ENCODE measurements at places on chromosomes 13 and 19.

GRCh38 chr13:32471187-32471922 lies 43.4 kb upstream of the N4BP2L1 start:
- peak; percentile 36 for DNase-seq

- no peak for DNase-seq
These were observed 12.5 kb downstream of the DDA1 start for GRCh38 chr19:17321655-17322489.

GRCh38 chr13:90713441-90714133 lies 633.9 kb upstream of the MIR17HG start:
- no peak for DNase-seq

DNA sequence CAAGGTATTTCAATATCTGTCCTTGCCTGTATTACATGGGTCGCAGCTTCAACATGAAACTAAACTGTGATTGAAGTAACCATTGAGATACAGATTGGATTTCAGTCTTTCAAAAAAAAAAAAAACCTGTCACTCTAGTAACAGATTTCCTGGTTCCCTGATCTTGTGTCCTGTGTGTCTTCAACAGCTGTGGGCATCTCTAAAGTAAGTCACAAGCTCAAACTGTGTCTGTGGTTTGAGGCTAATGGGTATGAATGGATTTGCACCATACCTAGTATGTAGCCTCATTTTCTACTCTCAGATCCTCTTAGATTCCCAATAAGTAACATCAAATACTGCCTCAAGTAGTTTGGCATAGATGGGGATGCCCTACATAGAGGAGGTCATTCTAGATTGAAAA lies 300.1 kb downstream of the COG6 start:
- DNase-seq: no peak

GRCh38 chr13:51803422-51804294 lies at the start of gene DHRS12:
TSS of gene DHRS12 (minus strand) at chr13:51804163. CDS start at chr13:51799659, 4,504 bp downstream.
- DNase-seq: peak; percentile 85

- no peak for DNase-seq
These were observed 71.1 kb upstream of the RGCC start for GRCh38 chr13:41386211-41386610.

DNA sequence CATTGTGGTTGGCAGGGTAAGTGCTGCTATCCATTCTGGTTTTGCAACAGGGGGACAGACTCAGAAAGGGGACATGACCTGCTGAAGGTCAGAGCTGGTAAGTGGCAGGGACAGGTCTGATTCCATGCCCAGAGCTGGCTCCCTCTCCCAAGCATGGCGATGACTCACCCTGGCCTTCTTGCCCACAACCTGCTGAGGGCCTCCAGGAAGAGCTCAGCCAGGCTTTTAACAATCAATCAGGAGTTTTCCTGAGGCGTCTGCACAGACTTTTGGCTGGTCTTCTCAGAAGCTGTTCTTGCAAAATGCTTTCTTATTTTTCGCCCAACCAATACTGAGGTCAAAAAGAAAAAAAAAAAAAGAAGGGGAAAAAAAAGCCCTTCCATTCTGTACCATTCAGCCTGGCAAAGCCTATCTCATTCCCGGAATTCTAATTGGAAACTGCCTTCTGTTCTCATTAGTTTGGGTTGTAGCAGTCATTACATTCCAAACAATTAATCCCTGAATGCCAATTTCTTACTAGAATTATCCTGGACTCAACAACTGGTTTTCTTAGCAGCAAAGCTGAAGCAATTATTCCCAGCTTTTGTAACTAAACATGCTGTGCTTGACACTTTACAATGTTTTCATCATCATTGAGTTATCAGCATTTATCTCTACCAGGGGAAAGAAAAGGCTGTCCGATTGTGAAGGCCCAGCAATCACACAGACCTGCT lies 17.7 kb downstream of the SIAH3 start:
- DNase-seq: peak; percentile 31

- DNase-seq: no peak
These were observed 182.1 kb downstream of the POSTN start for GRCh38 chr13:37416291-37417059.

- no peak for DNase-seq
These were observed 2567.7 kb upstream of the PCDH20 start for GRCh38 chr13:63983366-63983765.

Measured in nucleus accumbens (tissue), 56 donors.